ENCODE measurements at places on chromosomes 3 and 15. TPM values are rescaled to one million over a fixed set of nuclear protein-coding genes. Genes with fewer than 3 reads are reported as not detected.

DNA sequence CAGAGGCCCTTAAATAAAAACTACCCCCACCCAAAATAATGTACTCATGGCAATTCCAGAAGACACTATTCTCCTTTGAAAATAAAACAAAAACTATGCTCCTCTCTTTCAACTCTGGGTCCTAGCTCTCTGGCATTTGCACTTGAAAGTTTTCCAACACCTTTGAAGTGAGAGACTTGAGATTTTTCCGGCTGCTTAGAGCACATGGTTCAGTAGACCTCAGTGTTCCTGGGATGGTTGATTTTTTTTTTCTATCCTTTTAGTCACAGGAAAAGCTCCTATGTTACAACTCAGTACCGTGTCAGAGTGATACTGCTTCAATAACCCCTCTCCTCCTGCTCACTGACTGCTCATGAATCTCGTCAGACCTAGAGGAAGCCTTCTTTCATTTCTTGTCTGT lies 118.3 kb upstream of the TUSC7 start:
- DNase-seq = no peak

GRCh38 chr3:5295191-5295690 lies 107.7 kb downstream of the EDEM1 start:
- peak; percentile 18 for DNase-seq

The TRIM42 gene
- not detected for polyA plus RNA-seq

DNA sequence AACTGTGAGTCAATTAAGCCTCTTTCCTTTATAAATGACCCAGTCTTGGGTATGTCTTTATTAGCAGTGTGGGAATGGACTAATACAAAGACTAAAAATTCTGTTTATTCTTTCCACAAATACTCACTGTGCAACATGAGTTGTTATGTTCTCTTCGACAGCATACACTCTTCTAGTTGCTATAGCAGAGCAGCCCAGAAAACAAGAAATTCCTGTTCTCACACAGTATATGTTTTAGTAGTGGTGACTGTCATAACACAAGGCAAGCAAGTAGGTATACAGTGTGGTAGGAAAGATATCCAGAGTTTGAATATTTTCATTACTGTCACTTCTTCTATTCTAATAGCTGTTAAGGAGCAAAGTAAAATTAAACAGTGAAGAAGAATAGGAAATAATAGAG lies 453.3 kb downstream of the ROBO1 start:
- DNase-seq = no peak

The FBXW12 gene
- not detected for polyA plus RNA-seq

The REC114 gene
- not detected for polyA plus RNA-seq

DNA sequence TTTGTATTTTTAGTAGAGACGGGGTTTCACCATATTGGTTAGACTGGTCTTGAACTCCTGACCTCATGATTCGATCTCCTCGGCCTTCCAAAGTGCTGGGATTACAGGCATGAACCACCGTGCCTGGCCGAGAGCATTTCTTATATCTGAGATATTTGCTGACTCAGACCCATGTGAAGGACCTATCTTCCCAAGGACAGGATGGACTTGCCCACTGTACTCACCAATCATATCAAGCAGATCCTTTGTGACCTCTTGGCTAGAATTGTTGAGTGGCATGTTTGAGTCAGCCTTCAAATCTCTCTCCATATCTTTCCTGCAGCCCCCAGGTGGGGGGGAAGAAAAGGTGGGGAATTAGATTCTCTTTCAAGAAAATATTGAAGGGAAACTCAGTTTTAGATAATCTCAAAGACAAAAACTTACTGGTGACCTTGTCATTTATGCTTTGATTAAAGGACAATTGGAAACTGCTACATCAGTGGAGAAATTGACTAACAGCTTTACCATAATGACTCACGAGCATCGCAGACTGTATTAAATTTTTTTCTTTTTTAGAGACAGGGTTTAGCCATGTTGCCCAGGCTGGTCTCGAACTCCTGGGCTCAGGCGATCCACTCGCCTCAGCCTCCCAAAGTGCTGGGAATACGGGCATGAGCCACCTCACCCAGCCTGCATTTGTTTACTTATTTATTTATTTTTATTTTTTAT lies 3.1 kb downstream of the C3orf62 start:
- no peak for DNase-seq

- DNase-seq = no peak
These were observed 44.7 kb downstream of the NCK1 start for GRCh38 chr3:136906725-136907124.

- no peak for DNase-seq
These were observed 260.1 kb downstream of the MEX3B start for GRCh38 chr15:81785679-81786078.

Measured in mammary epithelial cell (primary cell).